ENCODE measurements at places on chromosomes 5 and 9.

DNA sequence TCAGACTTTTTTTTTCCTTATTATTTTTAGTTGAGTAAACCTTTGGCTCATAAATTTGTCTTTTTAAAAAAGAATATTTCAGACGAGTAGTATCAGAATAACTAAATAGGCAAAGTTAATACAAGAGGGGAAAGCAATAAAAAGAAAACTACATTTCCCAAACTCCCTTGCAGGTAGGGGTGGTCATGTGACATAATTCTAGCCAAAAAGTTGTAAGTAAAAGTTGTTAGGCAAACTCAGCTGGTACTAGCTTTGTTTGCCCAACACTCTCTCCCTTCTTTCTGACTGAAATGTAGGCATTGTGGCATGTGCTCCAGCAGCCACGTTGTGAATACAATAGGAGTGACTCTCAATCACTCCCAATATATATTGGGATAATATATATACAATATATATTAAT is 20.9 kb downstream of the GIN1 start:
- no peak for DNase-seq

DNA sequence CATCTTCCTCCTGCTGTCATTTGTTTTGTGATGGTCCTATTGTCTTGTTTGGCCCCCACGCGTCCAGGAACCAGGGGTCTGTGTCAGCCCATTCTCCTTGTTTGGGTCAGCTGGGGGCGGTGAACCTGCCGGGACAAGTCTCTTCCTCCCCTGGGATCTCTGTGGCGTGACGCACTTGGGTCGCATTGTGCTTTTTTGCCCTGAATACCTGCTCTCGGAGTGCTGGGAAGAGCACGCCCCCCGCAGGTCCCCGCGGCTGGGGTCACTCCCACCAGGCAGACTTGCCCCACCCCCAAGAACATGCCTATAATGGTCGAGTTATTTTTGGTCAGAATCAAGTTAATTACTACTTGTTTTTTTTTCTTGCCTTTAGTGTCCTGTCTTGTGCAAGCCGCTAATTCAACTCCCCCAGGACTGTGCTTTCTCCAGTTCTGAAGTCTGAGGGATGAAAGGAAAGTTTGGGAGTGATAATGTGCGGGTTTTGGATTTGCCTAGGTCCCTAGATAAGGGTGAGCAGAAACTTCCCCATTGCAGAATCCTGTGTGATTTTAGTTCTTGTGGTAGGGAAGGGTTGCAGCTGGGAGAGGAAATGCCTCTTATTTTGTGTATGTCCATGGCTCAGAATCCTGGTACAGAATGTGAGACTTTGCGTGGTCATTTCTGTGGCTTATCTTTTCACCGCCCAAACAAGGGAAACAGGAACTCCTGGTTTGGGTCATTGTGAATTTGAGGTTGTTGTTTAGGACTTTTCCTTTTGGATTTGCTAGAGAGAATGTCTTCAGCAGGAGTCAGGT is 789 bp downstream of the ACER2 start:
- DNase-seq, result no peak

DNA sequence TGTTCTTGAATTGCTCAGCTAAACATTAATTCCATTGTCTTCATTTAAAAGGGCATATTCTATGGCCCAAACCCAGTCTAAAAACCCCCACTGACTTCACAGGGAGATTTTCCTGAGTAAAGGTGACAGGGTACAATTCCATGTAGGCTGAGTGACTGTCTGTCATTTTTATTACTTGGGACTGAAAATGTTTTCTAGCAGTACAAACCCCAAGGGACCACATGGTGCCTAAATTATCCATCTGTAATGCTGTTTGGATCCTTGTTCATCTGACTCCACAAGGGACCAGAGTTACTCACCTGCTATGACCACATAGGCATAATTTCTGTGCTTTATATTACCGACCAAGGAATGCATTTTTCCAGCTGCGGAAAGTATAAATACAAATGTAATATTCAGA is 349.1 kb downstream of the ZNF608 start:
- no peak for DNase-seq

DNA sequence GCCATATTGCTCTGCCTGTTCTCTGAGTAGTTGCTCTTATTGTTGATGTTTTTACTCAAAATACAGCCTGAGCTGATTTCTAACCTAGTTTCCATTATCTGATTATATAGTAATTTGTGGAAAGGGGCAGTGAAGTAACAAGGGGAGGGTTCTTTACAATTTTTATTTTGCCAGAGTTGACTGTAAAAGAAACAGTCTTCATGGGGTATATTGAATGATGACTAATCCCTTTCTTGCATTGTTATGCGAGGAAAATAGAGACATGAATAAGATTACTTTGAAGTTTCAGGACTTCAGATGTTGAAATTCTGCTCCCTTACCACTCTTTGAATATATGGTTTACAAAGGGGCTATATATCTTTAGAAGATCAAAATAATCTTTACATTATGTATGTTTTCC is 9.1 kb upstream of the LRRC70 start:
- no peak for DNase-seq

DNA sequence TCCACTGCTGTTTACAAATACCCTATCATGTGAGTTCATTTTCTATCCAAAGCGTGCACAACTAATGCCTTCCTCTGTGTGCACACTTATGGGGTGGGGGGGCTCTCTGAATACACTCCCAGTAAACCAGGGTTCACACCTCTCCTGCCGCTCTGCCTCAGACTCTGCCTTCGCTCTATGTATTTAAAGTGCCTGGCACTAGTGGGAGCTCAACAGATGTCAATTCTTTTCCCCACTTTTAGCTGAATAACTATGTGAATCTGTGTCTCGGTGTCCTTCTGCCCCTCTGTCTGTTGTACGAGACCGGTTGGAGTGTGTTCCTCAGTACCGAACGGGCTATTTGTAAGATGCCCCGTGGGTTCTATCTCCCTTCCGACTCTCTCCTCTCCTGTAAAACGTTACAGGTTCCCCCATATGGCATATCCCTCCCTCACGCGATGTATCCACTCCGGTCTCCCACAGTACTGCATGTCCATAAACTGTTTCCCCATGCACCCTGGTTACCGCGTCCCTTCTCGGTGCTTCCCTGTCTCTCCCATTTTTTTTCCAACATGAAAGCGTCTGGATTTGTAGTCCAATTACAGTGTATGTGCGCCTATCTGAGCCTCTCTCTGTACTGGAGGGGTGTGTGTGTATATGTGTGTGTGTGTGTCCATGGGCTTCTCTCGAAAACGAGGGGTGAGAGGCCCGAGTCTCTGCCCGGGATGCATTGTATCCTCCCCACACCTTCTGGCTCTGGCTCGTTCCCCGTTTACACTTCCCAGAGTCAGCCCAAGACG is 1.6 kb downstream of the ELL2 start:
- no peak for DNase-seq

GRCh38 chr9:87193925-87194868 is 246.9 kb upstream of the GAS1 start:
- no peak for DNase-seq

DNA sequence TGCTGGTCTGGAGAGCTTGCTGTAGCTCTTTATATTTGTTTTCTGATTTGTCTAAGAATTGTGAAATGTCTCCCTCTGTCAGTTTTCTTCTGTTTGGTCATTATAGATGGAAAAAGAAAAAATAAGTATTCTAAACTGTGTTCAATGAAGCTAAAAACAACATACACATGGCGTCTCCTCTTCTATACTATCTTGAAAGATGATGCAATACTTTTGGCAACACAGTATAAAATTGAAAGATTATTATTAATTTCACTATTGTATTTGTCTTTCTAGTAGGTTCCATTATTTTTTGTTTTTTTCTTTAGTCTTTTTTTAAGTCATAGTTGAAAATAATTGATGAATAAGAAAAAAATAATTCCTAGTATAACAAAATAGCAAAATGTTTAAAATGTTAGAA is 22.5 kb downstream of the CCDC192 start:
- DNase-seq, result no peak

GRCh38 chr5:16842896-16843295 is 93.2 kb downstream of the MYO10 start:
- DNase-seq, result no peak

DNA sequence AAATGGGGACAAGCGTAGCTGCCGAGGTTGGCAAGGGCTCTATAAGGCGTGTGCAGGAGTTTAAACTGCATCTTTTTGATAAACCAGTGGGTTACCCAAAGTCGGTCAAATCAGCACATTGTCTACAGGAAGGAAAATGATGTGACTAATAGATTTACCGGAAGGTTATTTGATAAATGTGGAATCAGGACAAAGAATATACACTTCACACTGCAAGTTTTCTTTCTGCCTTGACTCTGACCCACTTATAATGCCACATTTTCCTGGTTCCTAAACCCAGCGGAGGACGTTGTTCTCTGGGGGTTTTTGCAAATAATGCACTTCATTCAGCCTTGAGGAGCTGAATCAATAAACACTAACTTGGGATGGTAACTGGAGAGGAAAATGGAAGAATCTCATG is 76.8 kb downstream of the TTLL11 start:
- DNase-seq, result no peak

DNA sequence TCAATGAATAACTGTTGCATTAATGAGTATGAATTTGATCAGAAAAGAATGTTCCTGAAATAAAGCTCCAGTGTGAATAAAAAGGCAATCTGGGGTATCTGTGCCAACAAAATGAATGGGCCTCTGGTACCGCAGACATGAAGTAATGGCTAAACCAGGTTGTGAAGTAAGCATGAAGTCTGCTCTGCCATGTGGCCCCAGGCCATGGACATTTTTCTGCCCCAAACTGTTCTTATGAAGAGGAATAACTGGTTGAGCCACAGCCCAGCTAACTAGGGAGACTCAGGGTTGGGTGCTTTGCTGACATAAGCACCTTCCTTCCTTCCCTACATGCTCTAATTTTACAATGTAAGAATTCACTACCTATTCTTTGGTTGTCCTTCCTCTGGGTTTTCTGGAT is 147.4 kb upstream of the LRRTM2 start:
- DNase-seq, result no peak

DNA sequence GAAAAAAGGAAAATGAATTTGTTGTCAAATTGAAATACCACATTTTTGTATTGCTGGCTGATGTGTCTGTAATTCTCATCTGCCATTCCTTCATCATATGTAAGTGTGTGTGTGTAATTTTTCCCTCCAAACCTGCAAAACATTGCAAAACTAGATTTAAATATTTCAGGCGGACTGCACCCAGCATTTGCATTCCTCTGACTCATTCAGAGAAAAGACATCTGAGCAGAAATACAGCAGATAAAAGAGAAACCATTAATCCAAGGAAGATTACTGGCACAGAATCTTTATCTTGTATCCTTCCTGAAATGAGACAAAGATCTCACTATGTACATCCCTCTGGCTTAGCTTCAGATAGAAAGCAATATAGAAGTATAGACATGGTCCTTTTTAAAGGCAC is 275.3 kb downstream of the TMEM38B start:
- no peak for DNase-seq

- no peak for DNase-seq
Observed at GRCh38 chr9:121738968-121739367, 87.5 kb downstream of the DAB2IP start.

DNA sequence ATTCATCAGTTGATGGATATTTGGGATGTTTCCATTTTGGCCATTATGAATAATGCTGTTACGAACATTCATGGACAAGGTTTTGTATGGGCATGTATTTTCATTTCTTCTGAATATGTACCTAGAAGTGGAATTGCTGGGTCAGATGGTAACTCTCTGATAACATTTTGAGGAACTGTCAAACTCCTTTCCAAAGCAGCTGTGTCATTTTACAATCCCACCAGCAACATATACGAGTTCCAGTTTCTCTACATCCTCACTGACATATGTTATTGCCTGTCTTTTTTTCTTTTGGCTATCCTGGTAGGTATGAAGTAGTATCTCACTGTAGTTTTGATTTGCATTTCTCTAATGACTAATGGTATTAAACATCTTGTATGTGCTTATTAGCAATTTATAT is 86.7 kb downstream of the PRKACG start:
- DNase-seq, result no peak

DNA sequence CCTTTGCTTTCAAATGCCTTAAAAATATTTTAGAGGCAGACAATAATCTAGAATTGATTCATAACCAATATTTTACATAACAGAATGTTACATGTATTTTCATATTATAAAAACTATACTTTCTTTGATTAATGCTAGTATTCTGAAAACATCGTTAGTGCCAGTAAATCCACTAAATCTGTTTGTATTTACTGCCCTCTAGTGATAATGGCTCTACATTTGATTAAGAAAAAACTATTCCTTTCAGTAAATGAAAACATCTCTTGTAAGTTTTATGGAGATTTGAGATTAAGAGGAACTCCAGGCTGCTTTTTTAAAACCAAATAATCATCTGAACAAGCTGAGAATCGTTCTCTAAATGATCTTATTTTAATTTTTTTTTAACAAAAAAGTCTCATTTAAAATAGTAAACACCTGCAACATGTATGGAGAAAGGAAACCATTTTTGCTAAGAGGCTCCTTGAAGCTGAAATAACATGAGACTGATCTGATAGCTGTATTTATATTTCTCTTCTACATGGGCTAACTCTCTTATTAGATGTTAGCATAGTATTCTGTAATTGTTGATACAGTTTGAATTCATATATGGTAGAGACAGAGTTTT is 424.7 kb downstream of the RAB3C start:
- no peak for DNase-seq

GRCh38 chr5:134550271-134551214 is 25.1 kb downstream of the JADE2 start:
- DNase-seq, result no peak

DNA sequence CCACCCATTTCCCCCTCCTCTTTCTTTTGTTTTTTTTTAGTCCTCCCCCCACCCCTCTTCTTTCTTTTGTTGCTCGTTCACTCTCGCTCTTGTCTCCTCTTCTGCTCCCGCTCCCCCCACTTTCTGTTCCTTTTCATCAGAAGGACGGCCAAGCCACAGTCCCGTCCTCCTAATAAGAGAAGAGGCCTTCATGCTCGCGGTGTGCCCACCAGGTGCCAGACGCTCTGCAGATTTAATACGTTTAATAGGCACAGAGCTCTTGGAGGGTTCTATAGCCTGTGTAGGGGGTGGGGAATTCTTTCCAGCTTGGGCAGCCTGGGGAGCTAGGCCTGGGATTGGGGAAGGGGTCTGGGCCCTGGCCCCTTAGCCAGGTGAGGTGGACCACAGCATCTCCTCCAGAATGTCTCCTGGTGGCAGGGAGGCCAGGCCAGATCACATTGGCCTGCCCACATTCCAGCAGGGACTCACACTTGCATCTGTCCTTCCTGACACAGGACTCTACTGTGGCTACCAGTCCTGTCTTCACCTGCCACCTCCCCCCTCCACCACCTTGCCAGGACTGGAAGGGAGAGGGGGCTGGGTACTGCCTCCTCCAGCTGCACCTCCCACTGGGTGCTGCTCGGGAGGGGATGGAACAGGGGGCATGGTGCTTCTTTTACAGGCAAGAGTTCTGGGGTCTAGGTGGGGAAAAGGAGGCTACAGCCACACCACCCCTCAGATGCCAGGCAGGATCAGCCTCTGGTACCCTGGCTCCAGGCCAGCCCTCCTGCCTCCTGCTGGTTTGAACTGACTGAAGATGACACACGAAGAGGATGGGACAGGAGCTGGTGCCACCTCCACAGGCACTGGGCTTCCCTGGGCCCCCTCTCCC is 6.1 kb upstream of the BARX1 start:
- DNase-seq, result no peak

DNA sequence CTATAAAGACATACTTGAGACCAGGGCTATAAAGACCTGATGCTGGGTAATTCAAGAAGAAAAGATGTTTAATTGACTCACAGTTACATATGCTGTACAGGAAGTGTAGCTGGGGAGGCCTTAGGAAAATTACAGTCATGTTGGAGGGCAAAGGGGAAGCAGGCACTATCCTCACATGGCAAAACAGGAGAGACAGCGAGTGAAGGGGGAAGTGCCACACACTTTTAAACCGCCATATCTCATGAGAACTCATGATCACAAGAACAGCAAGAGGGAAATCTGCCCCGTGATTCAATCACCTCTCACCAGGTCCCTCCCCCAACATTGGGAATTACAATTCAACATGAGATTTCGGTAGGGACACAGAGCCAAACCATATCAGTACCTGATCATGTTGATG is 89.9 kb upstream of the ADAMTSL1 start:
- DNase-seq, result no peak
